Fibroblast of villous mesenchyme (primary cell): ENCODE measurements at places on chromosomes 3 and 15.

- DNase-seq = peak; percentile 52
Measured at GRCh38 chr3:146334151-146334550, 83.2 kb upstream of the PLSCR4 start.

- DNase-seq = no peak
Measured at GRCh38 chr3:123640311-123640710, 55.5 kb upstream of the HACD2 start.

GRCh38 chr3:144142151-144142840 lies 170.7 kb downstream of the DIPK2A start:
- DNase-seq = peak; percentile 14

- peak; percentile 63 for DNase-seq
Measured at GRCh38 chr3:172561897-172562640, 38.8 kb upstream of the TNFSF10 start.

- DNase-seq = peak; percentile 77
Measured at GRCh38 chr3:116815831-116816588, 106.4 kb downstream of the TUSC7 start.

DNA sequence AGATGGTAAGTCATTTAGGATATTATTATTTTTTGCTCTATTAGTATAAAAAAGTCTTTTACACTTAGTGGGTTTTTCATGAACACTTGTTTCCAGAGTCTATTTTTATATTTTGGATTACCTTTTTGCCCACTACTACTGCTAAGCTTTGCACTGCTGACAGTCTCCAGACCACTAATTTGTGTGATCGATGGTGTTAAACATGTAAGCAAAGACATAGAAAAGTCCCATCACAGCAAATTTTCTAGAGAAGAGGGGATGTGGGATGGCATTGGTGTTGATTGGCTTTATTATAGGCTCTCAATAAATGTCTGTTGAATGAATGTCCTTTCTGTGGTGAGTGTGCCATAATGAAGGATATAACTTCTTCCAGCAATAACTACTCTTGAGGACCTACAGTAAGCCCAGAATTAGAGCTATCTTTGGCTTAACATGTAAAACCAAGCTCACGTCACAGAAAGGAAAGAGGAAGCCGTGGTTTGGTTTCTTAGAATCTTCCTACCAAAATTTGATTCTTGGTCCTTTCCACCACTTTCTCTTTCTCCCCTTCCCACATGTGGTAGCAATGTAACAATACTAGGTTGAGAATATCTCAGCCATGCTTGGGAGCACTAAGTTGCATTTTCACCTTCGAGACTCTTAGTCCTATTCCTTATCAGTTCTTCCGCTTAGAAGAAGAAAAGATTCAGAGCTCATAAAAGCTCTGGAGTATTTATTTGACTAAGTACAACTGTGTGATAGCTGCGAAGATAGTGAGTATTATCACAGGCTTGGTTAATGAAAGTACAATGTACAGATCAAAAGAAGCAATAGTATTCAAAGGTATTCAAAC lies 90.6 kb upstream of the UMPS start:
- no peak for DNase-seq

- DNase-seq = no peak
Measured at GRCh38 chr3:38597502-38598060, 51.9 kb downstream of the SCN5A start.

DNA sequence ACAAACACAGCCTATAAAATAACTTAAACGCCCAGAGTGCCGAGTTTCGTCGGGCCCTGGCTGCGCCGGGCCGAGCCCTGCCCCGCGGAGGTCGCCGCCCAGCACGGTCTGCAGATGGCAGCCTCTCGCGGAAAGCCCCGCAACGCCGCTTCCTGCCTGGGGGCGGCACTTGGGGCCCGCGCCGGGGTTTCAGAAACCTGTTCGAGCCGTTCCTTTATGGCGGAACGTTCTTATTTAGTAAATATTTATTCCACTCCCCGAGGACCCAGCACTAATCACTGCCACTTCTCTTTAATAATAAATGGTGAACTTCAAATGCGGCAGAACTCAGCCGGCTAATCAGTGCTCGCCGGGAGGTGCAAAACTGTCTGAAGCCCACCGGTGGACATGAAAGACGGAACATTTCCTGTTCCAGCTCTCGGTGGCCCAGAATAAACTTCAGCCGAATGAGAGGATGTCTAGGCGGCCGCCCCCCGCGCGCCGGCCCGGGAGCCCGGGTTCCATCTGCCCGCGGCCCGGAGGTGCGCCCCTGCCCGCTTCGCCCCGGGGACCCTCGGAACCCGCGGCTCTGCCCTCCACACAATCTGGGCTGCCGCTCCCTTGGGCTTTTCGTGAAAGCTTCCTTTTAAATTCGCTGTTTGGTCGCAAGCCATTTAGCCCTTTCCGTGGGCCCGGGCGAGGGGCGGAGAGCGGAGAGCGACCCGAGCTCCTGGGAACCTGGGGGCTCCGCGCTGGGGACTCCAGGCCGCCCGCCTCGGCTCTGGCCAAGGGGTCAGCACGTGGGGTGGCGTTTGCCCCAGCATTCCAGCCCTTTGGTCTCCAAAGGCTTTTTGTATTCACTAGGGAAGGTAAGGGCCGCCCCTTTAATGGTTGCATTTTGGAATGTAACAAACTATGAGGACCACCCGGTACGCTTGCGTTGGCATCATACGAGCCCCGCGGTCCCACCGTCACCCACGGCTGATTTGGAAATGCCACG lies 110.8 kb upstream of the ATP11B start:
- DNase-seq = peak; percentile 19

DNA sequence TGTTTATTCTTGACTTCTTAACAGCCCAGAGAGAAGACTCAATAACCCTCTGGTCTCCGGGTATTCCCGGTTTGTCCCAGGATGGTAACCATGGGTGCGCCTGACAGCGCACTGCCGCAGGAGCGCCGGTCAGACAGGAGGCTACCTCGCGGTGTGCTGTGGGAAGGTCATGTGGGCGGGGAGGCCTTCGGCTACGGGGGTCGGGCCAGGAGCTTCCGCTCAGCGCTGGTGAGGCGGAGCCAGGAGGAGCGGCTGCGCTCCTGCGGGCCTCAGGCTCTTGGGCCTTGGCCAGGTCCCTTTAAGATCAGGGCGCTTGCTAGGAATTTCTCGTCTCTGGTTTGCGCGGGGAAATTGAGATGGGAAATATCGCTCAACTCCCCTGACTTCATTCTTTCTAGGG lies 182.3 kb upstream of the NDN start:
- DNase-seq = no peak

DNA sequence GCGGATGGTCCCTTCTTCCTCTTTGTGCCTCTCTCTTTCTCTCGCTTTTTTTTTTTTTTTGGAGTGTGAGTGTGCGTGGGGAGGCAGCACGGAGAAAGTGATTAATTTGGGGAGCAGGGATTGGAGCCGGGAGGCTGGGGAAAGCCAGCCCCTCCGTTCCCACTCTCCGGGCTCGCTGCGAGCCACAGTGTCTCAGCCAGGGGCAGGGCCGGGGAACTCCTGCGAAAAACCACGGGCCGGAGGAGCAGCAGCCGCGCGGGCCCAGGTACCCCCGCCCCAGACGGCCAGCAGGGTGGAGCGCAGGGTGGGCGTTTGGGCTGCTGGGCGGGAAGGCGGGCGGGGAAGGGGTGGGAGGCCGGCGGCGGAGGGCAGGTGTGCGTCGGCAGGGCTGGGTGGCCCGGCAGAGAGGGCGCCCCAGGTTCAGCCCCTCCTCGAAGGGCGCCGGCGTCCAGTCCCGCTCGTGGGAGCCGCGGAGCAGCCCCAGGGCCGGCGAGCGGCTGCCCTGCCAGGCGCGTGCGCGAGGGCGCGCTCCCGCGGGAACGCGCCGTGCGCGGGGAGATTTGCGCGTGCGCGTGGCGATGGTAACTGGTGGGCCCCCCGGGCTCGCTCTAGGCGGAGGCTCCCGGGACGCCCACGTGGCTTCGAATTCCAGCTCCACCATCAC lies 1.4 kb downstream of the CHL1 start:
- DNase-seq = no peak

DNA sequence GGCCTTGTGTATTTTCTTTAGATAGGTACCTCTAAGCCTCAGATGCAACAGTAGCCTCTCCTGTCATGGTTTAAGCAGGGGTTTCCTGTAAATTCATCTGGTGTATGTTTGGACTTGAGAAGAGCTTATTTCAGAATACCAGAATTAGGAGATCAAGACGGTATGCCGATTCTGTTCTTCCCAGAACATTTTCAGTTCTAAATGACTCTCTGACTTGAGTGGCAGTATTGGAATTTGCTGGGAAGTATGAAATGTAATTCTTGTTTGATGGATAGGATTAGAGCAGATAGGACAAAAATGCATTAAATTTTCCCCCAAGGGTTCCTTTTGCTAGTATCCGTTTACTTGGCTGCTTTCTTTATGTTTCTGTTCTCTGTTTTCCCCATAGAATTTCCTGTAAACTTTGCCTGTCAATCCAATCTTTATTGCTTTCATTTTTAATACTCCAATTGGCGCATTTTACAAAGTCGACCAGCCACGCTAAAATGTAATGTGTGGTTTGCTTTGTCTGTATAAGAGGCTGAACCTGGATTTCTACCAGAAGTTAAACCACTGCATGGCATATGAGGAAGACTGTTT lies 612.2 kb downstream of the RBMS3 start:
- DNase-seq = peak; percentile 29

DNA sequence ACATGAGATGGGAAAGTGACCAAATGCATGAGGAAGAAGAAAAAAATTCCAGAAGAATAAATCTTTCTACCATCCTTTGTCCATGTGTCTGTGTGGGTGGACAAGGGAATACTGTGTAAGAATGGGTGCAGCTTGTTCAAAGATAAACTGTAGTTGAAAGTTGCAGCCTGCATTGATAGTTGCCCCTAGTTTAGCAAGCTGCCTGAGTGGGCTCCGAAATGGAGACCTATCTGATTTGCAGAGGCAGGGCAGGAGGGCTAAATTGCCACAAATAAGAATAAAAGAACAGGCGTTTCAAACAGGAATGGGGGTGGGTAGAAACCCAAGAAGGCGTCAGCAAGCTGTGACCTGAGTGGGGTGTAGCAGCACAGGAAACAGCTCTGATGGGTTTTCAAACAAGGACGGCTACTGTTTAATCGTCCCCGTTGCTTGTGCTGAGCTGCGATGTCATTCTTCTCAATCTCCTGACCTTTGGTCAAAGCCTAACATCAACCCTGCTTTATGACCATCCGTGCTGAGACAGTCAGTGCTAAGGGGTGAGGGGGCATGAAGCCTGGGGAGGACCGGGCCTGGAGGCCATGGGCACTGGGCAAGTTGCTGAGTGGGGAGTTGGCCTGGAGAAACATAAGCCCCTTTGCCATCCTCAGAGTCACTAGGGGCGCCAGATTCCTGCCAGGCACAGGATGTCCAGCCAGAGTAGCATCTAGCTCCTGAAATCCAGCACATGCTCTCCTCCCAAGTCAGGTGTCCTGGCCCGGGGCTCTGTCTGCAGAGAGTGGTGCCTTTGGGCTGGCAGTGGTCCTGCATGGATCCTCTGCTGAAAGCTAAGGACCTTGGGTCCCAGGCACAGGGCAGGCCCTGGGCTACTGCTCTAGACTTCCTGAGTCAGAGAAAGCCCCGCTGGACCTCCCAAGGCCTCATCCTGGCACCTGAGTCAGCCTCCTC lies 19.2 kb upstream of the C15orf39 start:
- DNase-seq = peak; percentile 24

- no peak for DNase-seq
Measured at GRCh38 chr15:46461416-46461815, 826.6 kb downstream of the SQOR start.

DNA sequence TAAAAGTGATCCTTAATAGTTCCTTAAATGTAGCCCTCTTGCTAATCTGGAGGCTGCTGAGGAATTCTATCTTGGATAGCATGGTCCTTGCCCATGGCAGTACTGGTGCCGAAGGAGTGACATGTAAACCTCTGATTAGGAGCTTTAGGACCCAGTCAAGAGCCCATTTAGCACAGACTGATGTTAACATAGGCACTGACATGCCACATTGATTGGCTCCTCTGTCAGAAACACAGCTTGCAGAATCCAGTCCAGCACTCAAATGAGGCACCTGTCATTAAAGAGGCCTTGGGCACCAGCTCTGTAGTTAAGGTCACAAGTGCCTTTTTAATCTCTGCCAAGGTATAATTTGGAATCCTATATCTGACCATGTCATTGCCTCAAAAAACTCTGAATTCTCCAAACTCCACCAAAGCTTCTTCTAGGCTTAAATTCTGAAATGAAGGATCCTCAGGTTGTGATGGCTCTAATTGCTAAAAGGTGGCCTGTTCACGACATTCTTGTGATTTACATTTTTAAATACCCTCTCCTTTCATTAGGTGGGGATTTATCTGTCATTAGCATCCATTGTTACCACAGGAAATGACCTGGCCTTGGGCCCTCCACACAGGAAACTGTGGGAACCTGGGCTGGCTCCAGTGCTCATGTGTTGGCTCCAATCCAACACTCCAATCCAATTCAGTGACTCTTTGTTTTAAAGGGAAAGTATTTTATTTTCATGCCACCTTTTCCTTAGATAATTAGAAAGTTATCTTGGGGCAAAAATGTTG lies 57.3 kb upstream of the RNF7 start:
- peak; percentile 19 for DNase-seq

DNA sequence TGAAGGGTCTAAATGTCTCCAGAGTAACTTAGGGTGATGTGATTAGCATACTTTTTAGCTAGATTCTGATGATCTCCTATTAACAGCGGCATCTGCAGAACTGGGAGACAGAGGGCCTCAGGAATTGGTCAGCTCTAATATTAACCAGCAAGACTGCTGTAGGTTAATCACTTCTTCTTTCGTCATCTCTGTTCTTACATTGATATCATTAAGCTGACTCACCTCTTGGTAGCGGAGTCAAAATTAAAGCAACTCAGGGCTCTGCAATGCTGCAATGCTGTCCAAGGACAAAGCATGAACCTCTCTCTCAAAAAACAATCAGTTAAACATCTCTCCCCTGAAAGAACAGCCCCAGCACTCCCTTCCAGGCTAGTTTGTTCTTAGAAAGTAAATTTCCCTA lies 57.5 kb upstream of the TRA2B start:
- peak; percentile 54 for DNase-seq

GRCh38 chr3:127734754-127735473 lies 62.2 kb downstream of the ABTB1 start:
- peak; percentile 92 for DNase-seq

DNA sequence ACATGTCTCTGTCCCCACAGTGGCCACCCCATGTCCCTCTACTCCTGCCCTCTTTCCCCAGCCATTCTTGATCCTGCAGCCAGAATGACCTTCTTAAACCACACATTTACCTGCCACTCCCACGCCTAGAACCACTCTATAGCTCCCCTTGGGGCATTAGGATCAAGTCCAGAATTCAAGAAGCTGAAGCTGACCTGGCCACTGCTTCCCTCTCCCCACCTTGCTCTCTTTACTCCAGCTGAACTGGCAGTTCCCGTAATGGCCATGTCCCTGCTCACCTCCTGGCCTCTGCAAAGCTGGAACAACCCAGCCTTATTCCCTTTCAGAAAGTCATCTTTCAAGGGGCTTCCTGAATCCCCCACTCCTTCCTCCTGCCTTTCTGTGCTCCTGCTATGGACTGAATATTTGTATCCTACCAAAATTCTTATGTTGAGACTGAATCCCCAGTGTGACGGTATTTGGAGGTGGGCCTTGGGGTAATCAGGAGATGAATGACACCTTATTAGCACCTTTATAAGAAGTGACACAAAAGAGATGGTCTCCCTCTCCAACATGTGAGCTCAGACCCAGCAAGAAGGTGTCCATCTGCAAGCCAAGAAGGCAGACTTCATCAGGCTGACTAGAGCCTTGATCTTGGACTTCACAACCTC lies 3.8 kb downstream of the CSRNP1 start:
- DNase-seq = no peak
